Retinal pigment epithelial cell (primary cell): ENCODE measurements at places on chromosomes 16 and 17.

- DNase-seq: no peak
Measured at GRCh38 chr17:48499248-48499647, 31.6 kb downstream of the HOXB1 start.

DNA sequence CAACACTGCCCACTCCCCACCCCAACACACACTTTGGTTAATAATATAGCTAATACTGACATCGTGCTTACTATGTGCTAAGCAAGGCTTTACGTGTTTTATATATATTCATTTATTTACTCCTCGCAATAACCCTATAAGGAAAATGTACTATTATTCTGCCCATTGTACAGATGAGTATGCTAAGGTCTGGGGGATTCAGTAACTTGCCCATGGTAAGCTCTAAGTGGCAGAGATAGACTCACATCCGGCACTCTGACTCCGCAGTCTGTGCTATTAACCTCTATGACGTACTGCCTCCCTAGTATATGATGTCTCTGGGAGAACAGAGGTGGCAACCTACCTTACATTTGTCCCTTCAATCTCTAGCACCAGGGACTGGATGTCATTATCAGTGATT, 12.7 kb downstream of the CFAP20 start:
- DNase-seq: no peak

DNA sequence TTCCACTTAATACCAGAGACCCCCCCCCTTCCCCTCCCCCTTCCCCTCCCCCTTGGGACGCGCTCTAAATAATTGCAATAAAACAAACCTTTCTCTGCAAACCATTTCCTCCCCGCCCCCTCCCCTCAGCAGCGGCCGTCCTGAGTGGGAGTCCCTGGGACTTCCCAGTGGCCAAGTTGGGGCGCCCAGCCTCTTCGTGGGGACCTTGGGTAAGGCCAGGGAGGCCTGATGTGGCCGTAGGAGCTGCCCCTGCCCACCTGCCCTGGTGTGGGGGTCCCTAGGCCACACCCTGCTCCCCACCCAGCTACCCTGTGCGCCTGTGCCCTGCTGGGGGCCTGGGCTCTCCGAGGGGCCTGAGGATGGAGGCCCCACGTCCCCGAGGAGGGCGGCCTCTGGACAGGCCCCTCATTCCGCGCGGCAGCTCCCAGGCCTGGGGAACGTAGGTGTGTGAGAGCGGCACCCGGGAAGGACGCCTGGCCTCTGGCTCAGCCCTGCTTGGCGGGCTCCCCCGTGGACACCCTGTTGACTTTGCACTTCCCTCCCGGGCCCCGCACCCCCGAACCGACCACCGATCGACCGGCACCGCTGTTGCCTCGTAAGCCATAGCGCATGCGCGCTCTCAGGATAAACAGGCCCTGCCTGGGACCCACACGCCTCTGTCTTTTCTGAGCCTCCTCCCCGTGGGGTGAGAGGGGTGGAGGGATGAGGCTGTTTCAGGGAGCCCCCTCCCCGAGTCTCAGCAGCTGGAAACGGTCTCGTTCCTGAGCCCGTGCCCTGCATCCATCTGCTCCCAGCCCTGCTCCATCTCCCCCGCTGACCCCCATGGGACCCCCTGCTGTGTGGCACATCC, 9.0 kb downstream of the NTHL1 start:
- DNase-seq: no peak

- DNase-seq: no peak
Measured at GRCh38 chr16:84677849-84678248, 22.0 kb upstream of the USP10 start.

- DNase-seq: no peak
Measured at GRCh38 chr17:33085256-33085655, 93.6 kb downstream of the SPACA3 start.
